ENCODE measurements at places on chromosomes 5 and 9.

DNA sequence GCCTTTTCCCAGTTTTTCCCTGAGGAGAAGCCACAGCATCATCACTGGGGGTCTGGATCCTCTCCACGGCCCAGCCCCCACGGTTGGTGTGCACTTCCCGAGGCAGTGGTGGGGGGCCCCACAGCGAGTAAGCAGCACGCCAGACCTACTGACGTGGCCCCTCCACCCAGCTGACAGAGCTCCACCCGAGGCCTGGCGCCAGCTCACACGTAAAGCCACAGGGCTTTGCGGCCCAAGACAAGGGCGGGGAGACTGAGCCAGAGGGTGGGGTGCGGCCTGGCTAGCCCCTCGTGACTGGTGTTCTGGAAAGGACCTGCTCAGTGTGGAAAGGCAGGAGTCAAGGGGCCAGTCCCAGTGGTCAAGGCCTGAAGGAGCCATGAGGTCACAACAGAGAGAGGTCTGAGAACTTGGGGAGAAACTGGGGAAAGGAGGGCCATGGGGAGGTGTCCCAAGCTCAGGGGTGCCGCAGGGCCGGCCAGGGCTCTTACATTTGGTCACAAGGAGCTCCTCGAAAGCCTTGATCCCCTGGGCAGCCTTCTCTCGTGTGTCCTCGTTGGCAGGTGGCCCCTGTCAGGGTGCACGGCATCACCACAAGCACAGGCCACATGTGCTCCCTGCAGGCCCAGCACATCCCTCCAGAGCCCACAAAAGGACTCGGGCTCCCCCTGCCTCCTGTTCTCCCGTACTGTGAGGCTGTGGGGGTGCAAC lies 5.5 kb downstream of the SNAPC4 start:
- DNase-seq = no peak

GRCh38 chr9:114046237-114046755 lies 31.8 kb downstream of the AMBP start:
- no peak for DNase-seq

DNA sequence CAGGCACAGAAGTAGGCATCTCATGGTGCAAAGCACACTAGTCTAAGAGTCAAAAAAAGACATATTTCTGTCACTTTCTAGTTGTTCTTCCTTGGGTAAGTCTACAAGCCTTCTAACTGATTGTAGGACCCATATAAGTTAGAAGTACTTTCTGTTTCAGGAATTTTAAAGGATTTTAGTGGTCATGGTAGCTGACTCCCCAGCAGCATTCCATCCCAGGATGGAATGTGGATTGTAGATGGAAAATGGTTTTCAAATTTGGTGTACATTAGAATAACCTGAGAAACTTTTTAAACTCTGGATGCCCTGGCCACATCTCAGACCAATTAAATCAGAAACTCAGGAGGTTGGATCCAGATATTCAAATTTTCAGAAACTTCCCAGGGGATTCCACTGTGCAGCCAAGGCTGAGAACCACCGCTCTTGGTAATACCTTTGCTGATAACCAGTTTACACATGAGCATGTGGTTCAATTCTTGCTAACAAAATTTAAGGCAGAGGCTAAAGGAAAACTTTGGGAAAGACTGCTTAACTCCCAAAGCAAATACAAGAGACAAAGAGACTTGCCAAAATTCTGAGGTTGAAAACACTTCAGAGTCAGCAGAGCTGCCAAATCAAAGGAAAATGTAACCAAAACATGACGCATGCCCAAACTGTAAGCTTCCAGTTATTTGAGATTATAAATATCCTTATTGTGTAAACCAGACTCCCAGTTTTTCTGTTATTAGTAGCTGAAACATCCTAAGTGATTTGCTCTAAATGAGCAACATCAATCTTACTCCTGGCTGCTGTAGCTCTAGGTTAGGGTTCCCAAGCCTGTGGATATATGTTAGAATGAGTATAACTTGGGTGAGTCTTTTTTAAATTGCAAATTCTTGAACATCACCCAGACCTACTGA lies 145.4 kb upstream of the MTAP start:
- DNase-seq = no peak

DNA sequence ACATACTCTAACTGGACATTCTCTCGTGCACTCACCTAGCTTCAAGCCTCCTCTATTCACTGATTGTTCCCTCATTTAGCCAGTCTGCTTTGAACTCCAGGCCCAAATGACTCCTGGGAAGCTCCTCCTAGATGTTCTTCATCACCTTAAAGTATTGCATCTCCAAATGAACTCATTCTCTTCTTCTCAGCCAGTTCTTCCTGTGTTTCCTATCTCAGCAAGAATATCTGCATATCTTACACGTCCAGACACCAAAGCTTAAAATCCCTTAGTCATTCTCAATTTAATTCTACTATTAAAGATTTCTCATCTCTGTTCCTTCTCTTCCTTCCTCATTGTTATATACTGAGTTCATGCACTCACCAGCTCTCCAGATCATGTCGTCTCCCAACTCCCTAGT lies 118.6 kb upstream of the DAB2 start:
- DNase-seq = no peak

- DNase-seq = no peak
These were observed 203.4 kb downstream of the MCTP1 start for GRCh38 chr5:95081500-95081960.

GRCh38 chr9:135764731-135765130 lies 62.7 kb downstream of the KCNT1 start:
- no peak for DNase-seq

DNA sequence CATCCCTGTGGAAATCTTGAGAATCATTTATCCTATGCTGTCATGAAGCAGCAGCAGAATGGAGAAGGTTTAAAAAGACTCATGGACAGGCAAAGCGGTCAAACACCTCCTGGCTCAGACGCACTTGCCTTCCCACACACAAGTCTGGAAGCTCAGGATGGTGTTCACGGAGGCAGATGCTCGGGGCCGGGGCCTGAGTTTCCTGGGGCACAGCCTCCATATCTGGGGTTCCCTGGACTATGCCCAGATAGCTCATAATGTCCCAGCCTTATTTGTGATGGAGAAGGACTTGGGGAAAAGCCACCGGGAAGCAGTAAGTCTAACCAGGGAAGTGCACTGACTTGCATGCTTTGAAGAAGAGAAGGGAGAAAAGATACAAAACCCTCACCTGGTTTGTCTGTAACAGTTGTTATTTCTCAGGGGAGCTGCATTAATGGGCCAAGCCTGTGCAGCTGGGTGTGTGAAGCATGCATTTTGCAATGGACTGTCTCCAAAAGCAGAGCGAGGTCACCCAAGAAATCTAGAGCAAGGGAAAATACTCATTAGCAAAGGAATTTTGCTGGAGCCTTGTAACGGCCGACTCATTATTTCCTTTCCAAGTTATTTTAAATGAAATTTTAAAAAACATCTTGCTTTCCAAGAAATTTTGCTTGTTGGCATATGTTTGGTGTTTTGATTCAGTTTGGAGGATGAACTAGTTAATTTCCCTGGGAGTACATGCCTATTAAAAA lies 3.4 kb downstream of the S1PR3 start:
- DNase-seq = no peak

DNA sequence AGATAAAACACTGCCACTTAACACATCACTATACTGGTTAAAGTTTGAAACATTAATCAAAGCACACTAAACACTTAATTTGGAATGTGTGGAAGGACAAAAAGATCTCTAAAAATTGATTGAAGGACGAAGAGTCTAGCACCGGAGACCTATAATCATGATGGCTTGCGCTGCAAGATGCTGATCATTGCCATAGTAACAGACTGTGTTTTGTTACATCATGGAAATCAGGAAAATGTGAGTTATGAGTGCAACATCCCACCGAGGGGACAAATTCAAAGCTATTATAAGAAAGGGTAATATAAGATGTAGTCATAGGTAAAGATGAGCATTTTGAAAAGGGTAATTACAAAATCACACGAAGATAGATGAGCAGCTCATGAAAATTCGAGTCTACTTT lies 278.8 kb upstream of the CTNND2 start:
- DNase-seq = no peak

GRCh38 chr5:154977409-154977808 lies 36.1 kb upstream of the KIF4B start:
- DNase-seq = no peak

DNA sequence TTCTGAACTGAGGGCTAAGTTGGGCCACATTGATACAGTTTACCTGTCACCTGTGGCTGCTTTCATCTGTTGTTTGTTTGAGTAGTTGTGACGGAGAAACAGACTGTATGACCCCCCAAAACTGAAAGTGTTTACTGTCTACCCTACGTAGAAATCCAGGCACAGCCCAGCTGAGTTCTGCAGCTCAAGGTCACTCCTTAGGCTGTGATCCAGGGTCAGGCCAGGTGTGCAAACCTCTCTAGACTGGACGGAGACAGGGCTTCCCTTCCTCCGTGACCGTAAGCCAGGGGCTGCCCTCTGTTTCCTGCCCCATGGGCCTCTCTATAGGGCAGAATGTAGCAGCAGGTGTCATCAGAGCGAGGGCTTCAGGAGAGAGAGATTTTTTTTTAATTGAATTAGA lies 207.9 kb upstream of the OTULINL start:
- DNase-seq = no peak

- peak; percentile 70 for DNase-seq
These were observed 46.6 kb upstream of the IPPK start for GRCh38 chr9:92716557-92716956.

- DNase-seq = no peak
These were observed 475.7 kb downstream of the CCDC171 start for GRCh38 chr9:16028548-16028947.

DNA sequence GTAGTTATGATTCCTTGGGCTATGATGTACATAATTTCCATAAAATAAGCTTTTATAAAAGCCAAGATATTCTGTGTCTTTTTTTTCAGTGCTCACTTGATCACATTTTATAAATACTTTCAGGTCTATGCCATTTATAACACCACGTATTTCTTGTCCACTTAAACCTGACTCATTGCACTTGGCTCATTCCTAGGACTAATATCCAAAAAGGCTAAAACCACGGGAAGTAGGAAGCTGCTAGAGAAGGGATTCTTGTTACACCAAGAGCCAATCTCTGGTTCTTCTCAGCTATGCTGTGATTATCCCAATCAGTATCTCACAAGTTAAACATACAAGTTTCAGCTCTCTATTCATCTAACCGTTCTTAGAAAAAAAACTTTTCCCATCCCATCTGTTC lies 80.4 kb upstream of the CDH6 start:
- DNase-seq = no peak

DNA sequence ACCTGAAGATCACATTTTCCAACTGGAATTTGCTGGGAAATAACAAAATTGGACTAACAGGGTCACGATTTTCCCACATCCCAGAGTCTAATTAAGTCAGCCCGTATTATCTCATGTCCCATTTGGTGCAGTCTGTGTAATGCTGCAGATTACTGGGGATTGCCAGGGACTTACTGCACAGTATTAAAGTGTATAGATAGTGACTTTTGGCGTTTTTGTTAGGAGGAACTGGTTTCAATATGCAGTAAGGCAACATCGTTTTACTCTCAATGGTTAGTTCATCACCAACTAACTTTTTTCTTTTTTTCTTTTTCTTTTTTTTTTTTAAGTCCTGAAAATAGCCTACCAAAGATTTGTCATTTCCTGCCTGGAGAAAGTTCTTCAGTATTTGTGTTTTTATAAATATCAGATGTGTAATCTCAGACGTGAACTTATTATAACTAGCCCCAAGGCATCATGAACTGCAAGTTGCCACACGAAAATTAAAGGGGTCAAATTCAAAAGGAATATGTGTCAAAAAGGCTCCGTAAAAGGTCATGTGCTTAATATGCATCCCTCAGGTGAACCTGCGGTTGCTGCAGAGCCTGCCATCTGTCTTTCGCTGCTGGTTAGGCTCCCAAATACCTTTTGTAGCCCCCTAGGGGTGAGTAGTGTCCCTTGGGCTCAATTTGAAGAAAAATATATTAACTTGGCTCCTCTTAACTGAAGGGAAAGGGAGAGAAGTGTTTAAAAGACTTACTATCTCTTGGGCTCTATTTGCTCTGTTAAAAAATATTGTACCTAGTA lies 176.7 kb upstream of the ADAMTSL1 start:
- no peak for DNase-seq

- DNase-seq = no peak
These were observed 69.1 kb downstream of the GPR21 start for GRCh38 chr9:123102375-123103113.

DNA sequence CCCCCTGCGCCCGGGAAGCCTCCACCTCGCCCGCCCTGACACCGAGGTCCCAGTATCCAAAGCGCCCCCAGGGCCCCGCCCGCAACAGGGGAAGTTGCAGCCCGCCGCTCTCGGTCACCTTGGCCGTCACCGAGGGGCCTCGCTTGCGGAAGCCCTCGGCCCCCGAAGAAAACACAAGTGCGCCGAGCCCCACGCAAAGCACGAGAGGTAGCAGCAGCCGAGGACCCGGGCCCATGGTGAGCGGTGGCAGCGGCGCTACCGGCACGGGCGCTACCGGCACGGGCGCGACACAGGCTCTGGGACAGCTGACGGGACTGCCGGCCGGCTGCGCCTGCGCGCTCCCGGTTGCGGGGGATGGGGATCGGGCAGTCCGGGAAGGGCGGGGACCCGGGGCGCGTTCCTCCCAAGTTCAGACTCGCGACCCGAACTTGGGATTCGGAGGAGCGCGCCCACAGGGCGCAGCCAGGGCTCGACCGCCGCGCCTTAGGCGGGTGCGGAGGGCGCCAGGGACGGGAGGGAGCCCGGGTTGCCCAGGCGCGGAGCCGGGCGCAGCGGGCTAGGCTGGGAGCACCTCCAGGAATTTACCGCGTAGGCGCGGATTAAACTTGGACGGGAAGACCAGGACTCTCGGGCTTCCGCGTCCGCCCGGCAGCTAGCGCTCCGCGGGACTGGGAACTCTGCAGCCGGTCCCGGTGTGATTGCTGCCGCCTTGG lies at the start of gene PPIC:
Gene PPIC, minus strand, starts transcription at position 335 of the 713 bp plus-strand sequence. Its CDS starts 100 bp downstream, at position 235.
- DNase-seq = peak; percentile 20

- no peak for DNase-seq
These were observed 272.7 kb downstream of the NR3C1 start for GRCh38 chr5:143130613-143131305.

DNA sequence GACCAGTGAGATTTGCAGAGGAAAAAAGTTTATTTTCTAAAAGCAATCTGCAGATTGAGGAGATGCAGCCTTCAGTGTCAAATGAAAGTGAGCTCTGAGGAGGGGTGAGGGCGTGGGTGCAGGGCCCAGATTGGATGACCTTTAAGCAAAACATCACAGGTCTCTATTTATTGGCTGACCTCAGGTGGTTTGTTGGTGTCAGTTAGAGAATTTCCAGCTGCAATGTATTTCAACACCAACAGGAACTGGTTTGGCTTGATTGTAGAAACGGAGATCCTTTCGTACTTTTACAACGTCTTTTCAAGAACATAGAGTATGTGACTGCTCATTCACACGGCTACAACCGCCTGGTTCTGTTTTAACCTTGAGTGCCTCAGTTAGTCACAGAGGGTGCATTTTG lies 1069.1 kb downstream of the EFNA5 start:
- DNase-seq = no peak

- no peak for DNase-seq
These were observed 24.2 kb downstream of the BASP1 start for GRCh38 chr5:17241635-17242034.
